ENCODE measurements at places on chromosomes 1 and 21.

- peak; percentile 24 for DNase-seq
These were observed 17.9 kb upstream of the CENPF start for GRCh38 chr1:214584805-214585766.

DNA sequence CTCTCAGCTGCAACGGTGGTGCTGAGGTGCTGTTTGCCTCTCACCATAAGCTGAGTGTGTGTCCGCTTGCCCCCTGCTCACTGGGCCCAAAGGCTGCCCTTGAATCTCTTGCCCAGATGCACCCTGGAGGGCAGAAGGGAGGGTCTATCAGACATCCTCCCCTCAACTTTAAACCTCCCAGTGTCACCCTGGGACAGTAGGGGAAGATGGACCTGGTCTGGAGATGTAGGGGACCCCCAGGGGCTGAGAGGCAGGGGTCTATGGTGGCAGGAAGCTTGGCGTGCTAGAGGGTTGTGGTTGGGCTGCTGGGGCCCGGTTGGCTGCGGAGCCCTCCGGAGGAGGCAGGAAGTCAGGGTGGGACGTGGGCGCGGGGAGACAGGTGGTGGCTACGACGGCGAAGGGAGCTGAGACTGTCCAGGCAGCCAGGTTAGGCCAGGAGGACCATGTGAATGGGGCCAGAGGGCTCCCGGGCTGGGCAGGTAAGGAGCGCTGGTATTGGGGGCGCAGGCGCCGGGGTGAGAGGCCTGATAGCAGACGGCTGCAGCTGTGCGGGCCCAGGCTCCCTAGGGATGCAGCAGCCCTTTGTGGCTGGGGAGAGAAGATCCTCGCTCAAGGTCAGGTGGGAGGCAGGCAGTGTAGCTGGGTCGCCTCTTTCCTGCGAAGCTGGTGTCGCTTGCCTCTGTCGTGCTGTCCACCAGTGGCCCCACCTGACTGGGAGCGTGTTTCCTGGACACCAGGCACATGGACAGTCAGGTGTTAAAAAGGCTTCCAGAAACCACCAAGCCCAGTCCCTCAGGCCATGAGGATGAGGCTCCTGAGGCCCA is at the start of gene LCK:
LCK (plus strand) TSS at position 373 of the 824 bp plus-strand sequence. CDS start 23,065 bp downstream, outside the sequence.
- DNase-seq, result peak; percentile 58

GRCh38 chr1:202861420-202862132 is 27.4 kb downstream of the RABIF start:
- peak; percentile 90 for DNase-seq

GRCh38 chr1:31985430-31985829 is 28.2 kb upstream of the KHDRBS1 start:
- peak; percentile 48 for DNase-seq

DNA sequence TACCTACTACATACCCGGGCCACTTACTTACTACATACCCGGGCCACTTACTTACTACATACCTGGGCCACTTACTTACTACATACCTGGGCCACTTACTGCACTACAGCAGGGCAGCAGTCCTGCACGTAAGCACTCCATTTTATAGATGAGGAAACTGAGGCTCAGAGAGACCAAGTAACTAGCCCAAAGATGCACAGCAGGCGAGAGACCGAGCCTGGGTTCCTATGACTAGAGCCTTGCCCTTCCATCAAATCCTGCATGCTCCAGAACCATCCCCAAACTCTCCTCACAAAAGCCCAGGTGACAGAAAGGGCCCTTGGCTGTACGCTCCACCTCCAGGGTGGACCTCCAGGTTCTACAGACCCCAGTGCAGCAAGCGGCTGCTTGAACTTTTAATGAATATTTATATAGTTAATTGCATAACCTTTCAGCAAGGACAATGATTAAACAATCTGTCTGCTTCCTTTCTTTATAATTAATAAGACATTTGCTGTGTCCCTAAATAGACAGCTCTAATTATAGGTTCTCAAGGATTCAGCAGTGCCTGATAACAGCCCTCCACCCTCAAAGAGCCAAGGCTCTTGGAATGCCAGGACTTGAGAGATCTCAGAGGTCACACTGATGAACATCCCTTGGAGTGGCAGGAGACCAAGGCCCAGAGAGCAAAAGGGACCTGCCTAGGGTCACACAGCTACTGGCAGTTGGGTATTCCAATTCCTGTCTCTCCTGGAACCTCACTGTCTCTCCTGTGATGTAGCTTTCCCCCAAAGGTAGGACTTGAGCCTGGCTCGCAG is 43.4 kb downstream of the LRP8 start:
- DNase-seq, result no peak

DNA sequence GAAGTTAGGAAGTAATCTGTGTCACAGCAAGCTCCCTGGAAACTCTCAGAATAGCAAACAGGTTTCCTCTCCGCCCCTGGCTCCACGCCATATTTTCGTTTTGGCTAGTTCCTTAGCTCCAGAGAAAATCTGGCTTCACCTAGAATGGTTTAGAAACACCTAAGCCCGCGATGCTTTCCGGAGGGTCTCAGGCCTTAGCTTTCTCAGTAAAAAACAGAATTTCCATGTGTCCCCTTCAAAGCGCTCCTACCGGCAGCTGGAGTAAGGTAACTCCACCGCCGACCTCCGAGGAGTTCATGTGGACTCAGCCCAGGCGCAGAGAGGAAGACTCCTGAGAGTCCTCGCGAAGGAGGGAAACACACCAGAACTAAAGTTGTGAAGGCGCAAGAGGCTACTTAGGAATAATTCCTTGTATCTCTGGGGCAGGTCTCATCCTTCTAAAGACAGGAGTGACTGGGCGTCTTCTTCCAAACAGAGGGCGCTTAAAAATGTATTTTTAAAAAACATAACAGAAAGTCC is 406 bp downstream of the KIAA0040 start:
- peak; percentile 56 for DNase-seq

All from GM20000 (cell line).